ENCODE measurements at places on chromosomes 1 and 21. TPM values are rescaled to one million over a fixed set of nuclear protein-coding genes. Genes with fewer than 3 reads are reported as not detected.

- DNase-seq: no peak
Observed at GRCh38 chr1:170215072-170215885, 69.5 kb downstream of the NTMT2 start.

GRCh38 chr21:42827588-42827987 is 51.8 kb downstream of the WDR4 start:
- DNase-seq: no peak

- DNase-seq: peak; percentile 71
Observed at GRCh38 chr1:29282924-29283803, 46.8 kb downstream of the PTPRU start.

DNA sequence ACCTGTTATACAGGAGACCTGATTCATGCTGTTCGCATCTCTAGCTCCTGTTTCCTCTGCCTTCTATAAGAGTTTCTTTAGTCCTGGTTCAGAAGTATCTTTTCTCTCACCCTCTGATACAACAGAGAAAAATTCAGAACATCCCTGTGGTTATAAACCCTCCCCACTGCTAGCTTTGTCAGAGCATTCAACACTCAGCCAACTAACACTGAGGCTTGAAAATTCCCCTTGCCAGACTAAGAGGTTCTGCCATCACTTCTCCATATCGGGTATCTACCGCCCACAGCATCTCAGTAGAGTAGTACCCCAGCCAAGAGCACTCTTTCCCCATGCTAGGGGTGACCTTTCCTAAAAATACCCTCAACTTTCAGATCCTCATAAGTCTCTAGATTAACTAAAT is 19.6 kb upstream of the PIK3R3 start:
- DNase-seq: no peak

DNA sequence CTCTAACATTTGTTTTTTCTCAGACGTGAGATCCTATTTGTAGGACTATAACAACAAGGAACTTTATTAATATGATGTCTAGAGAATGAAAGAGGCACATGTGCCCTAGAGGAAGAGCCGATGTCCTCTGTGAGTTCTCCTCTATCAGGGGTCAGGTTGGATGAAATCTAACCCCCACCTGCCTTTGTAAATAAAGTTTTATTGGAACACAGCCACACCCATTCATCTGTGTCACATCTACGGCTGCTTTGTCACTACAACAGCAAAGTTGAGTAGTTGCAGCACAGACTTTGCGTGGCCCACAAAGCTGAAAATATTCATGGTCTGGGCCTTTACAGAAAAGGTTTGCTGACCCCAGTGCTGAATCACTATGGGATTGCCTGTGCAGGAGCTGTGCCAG is 571 bp upstream of the CAPN9 start:
- DNase-seq: no peak

- DNase-seq: no peak
Observed at GRCh38 chr21:45071078-45071873, 3.1 kb upstream of the ADARB1 start.

GRCh38 chr1:42876009-42876408 is 29.6 kb downstream of the ZNF691 start:
- DNase-seq: no peak

GRCh38 chr1:65921446-65921845 is 128.8 kb downstream of the PDE4B start:
- DNase-seq: no peak

DNA sequence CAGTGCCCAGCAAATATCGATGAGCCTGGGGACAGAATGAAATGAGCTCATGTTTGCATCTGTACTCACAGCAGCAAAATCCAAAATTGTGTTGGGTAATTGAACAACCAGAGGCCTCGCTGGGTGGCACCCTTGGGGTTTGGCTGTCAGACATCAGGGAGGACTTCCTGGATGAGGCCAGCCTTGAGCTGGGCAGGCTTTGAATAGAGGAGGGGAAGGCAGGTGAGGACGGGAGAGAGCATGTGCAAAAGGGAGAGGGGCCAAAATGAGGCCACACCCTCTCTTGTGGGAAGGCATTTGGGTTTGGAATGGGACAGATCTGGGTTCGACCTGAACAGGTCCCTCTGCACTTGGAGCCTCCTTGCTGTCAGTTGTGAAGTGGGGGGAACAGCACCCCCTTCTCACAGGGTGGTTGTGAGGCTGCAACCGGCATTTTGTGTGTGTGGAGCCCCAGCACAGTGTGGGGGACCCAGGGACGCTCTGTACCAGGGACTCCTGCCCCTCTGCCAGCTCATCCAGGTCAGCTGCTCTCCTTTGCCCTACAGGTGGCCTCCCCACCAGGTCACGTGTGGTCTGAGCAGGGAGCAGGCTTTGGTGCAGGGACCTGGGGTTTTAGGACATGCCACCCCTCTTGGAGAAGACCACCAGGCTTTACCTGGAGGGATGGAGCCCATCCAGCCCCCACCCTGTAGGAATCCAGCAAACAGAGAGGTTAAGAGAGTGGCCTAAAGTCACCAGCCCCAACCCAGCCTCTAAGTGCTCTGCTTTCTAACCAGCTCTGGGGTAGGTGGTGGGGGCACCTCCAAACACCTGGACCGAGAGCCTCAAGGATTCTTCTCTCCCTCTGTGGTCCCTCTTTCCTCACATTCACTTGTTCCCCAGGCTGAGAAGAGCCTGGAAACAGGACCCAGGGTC is 521.8 kb downstream of the PTPRU start:
- no peak for DNase-seq

The KRTAP10-5 gene
- total RNA-seq: not detected

The DLGAP3 gene
- 0.11 TPM for total RNA-seq

The MPZL1 gene
- total RNA-seq: 35.7 TPM

The DIPK1A gene
- total RNA-seq: 7.5 TPM

The LRP8 gene
- total RNA-seq: 2.3 TPM

The APOBEC4 gene
- not detected for total RNA-seq

The CCDC185 gene
- not detected for total RNA-seq
